ENCODE measurements at places on chromosomes 6 and 20. TPM values are rescaled to one million over a fixed set of nuclear protein-coding genes. Genes with fewer than 3 reads are reported as not detected.

The TREM2 gene
- not detected for polyA plus RNA-seq

The FARS2 gene
- polyA plus RNA-seq, result 7.6 TPM

The PPP1R16B gene
- 1.5 TPM for polyA plus RNA-seq

The SMLR1 gene
- polyA plus RNA-seq, result not detected

The PRL gene
- polyA plus RNA-seq, result not detected

The NFKBIE gene
- 12.8 TPM for polyA plus RNA-seq

The SLC18B1 gene
- 26.4 TPM for polyA plus RNA-seq

The XKR7 gene
- polyA plus RNA-seq, result 0.64 TPM

The WFDC10B gene
- 1.0 TPM for polyA plus RNA-seq

The HMGCLL1 gene
- polyA plus RNA-seq, result not detected

The PCSK2 gene
- 0.68 TPM for polyA plus RNA-seq

The TBC1D32 gene
- 6.3 TPM for polyA plus RNA-seq

The LPIN3 gene
- 6.5 TPM for polyA plus RNA-seq

All from GM23338 (cell line).